ENCODE measurements at places on chromosomes 5 and 9.

GRCh38 chr9:22228542-22228941 is 218.1 kb upstream of the DMRTA1 start:
- DNase-seq, result peak; percentile 45

DNA sequence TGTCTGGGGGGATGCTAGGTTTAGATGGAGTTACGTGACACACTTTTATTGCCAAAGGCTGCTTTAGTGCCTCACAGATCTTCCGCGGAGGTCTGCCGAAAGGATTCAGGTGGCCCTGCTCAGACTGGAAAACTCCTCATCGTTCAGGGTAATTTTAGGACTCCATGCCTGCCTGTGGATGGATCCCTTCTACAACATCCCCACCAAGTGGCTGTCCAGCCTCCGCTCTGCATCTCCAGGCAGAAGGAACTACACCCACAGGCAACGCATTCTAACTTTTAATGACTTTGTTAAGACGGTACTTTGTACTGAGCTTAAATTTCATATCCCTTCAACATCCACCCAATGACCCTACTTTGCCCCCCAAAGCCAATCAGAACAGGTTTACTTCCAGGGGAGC is 29.4 kb downstream of the ATPSCKMT start:
- no peak for DNase-seq

DNA sequence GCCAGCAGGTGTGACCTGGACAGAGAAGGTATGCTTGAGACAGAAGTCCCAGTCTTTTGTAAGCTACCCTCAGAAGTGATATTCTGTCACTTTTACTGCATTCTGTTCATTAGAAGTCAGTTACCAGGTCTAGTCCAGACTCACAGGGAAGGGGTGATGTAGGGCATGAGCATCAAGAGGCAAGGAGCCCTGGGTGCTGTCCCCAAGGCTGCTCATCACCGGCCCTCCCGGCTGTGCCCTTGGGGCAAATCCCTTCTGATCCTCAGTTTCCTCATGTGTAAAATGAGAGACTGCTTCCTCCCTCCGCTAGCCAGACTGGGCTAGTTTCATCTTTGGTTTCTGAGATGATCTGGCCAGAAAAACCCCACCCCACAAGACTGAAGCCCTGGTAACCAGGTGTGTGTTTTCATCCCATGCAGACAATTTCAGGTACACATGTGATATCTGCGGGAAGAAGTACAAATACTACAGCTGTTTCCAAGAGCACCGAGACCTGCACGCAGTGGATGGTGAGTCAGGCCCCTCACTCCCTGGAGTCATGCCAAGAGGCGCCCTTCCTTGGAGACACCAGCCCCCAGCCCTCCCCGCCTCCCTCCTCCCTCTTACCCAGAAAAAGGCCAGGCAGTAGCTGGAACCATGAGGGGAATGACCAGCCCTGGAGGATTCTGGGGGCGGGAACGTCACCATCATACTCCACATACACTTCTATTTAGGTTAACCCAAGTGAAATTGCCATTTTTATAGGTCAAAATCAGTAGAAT is 71.0 kb downstream of the AMBP start:
- no peak for DNase-seq

DNA sequence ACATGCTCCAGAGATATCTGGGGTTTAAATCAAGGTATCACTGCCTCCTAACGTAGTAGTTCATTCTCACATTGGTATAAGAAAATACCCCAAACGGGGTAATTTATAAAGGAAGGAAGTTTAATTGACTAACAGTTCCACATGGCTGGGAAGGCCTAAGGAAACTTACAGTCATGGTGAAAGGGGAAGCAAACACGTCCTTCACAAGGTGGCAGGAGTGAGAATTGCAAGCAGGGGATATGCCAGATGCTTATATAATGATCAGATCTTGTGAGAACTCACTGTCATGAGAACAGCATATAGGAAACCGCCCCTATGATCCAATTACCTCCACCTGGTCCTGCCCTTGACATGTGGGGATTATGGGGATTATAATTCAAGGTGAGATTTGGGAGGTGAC is 1280.2 kb upstream of the C9orf72 start:
- DNase-seq, result peak; percentile 5

DNA sequence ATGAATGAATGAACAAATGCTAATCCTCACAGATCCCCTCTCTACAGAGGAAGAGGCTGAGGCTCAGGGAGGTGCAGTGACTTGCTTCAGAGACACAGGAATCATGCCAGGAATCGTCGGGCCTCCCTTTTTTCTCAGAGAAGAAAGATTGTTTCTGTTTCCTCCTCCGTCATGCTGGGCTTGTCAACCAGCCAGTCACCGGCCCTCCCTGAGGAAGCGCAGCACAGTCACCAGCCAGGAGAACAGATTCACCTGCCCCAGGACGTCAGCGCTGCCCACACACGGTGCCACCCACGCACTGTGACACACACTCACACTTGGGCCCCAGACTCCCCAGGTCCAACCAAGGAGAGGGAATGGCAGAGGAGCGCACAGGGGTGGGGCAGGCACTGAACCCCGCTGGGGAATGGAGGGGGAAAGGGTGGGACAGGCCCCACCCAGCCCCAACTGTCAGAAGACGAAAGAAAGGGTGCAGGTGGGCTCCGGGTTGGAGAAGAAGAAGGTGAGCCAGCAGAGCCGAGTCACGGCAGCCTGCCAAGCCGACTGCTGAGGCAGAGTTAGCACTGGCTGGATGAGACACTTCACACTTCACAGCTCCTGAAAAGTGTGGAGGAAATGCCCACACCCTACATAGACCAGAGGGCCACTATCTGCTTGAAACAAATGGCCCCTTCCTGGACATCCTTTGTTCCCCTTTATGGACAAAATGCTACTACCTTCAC is 13.8 kb upstream of the ERGIC1 start:
- no peak for DNase-seq

- no peak for DNase-seq
Measured at GRCh38 chr9:20557890-20558565, 64.3 kb downstream of the MLLT3 start.

- DNase-seq, result no peak
Measured at GRCh38 chr9:82332018-82332773, 343.6 kb downstream of the SPATA31D1 start.

- no peak for DNase-seq
Measured at GRCh38 chr5:37792975-37793631, 46.7 kb downstream of the GDNF start.

GRCh38 chr9:6924988-6925563 is 167.3 kb downstream of the KDM4C start:
- no peak for DNase-seq

DNA sequence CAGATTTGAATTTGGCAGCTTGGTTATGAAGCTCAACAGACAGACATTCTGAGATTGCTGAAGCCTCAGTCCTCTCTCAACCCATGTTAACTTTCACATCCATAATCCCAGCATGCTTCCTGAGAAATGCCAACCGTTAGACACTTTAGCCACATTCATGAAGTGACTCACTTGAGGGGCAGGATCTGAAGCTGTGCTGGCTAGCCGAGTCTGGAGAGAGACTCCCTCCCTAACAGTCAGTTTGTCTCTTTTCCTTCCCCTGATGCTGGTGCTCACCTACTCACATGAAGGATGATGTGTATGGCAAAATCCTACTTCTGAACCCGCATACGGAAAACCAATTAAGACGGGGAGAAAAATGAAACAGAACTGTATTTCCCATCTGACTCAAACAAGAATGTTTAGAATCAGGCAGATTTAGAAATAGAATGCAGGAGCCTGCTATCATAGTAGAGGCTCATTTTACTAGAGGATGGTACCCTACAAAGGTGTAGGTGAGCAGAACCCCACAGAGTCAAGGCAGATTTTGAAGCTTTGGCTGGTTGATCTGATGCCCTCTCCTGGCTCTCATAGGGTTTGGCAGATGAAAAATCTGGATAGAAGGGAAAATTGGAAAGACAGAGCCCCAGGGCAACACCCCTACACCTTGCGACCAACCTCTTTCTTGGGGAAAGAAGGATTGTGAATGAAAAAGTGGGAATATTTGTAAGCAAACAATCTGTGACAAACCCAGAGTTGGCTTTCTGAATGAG is 150.9 kb upstream of the LHFPL2 start:
- DNase-seq, result no peak

DNA sequence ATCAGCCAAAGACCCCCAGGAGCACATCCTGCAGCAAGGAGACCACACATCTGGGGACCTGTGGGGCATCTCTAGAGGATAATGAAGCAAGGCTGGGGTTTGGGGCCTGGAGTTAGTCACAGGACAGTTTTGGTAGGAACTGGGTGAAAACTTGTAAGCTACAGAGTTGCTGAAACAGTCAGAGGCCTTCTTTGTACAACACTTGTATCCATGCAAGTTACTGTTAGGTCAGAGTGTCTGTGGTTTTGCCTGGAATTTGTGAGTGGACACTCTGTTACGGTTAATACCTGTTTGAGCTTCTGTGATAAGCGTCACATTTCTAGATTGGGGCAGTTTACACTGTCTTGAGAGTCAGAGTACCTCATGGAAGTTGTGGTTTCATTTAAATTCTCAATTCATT is 22.6 kb upstream of the ASPN start:
- DNase-seq, result no peak

- DNase-seq, result no peak
Measured at GRCh38 chr5:107618242-107618641, 52.5 kb downstream of the EFNA5 start.

GRCh38 chr5:169545762-169546161 is 37.8 kb upstream of the SPDL1 start:
- no peak for DNase-seq

- no peak for DNase-seq
Measured at GRCh38 chr5:92206681-92207080, 823.6 kb upstream of the ARRDC3 start.

GRCh38 chr5:131279204-131279603 is 15.4 kb downstream of the CDC42SE2 start:
- no peak for DNase-seq

DNA sequence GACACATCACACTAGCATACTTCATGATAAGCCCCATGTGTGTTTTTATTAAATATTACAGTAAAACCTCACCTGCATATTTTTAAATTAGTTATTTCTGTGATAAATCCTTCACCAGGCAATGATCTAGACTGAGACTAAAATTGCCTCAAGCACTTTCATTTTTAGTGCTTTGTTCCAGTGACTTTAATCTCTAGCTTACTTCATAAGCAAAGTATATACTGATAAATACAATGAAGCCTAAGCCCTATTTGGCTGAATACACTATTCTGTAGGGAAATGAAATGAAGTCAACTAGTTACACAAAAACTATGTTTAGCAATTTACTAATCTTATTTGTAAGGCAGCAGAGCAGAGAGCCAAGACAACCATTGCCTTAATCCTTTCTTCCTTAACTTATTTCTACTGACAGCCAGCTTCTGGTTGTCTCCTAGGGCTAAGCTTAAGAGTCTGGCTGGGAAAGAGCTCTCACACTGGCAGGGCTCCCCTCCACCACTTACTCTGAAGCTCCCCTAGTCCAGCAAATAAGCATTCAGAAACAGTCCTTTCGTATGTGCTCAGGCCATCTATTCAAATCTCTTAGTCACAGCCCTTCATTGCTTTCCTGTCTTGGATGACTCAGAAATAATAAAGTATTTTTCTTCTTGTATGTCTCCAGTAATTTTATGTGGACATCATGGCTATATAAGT is 31.4 kb upstream of the MTAP start:
- no peak for DNase-seq

- no peak for DNase-seq
Measured at GRCh38 chr9:73531658-73532057, 380.0 kb downstream of the ANXA1 start.

- DNase-seq, result no peak
Measured at GRCh38 chr5:146273109-146273508, 65.5 kb upstream of the POU4F3 start.

- DNase-seq, result no peak
Measured at GRCh38 chr9:128556926-128557634, 4.7 kb downstream of the SPTAN1 start.

DNA sequence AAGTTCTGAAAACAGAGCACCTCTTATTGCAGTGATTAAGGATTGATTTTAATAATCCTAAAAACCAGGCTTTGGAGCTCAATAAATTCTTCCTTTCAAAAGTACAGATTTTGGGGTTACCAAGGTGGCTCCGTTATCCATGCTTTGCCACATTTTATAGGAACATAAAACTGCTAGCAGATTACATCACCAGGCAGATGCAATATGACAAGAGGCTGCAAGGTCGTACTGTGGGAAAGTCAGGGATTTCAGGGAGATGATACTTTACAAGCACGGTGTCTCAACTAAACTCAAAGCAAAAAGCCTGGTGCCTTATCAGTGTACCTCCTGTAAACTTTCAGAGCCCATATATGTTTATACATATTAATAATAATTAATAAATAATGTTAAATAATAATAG is 28.6 kb downstream of the ADAMTSL1 start:
- no peak for DNase-seq

- DNase-seq, result no peak
Measured at GRCh38 chr5:177198738-177199137, 65.2 kb downstream of the NSD1 start.

DNA sequence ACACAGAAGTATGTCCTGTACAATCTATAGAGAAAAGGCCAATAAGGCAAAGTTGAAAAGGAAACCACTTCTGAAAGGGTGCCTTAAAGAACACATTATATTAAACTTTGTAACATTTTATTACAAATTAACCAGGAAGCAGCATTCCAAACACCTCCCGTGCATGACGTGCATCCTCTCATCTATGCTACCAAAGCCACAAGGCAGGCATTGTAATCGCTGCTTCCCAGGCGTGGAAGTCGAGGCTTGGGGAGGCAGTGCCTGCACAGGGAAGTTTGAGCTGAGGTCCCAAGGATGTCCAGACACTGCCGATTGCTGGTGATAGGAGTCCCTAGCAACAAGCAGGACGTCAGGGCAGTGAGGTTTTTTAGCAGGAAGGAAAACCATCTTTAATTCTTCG is 44.3 kb upstream of the BARHL1 start:
- no peak for DNase-seq

GRCh38 chr5:175713930-175714329 is 56.1 kb downstream of the HRH2 start:
- DNase-seq, result no peak

- no peak for DNase-seq
Measured at GRCh38 chr9:72187121-72187695, 38.0 kb downstream of the GDA start.

- peak; percentile 83 for DNase-seq
Measured at GRCh38 chr5:142821733-142822487, 51.7 kb downstream of the ARHGAP26 start.

DNA sequence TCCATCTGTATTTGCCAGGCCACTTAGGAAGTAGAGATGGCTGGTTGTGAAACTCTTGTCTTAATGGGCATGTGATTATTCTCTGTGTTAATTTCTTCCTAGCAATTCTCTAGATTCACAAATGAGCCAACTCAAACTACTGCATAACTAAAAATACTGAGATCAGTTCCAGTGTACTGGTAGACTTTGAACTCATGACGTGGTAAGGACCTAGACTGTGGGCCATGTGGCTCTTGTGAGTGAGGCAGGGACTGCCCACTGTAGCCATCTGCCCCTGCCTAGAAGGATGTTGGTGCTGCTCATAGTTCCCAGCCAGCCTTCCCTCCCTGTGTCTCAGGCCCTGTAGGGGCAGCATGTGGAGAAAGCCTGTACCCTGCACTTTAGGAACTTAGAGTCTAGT is 47.4 kb downstream of the CYSTM1 start:
- DNase-seq, result no peak

GRCh38 chr5:172952034-172952511 is 7.2 kb upstream of the RPL26L1 start:
- DNase-seq, result no peak

GRCh38 chr9:107540164-107540561 is 50.6 kb upstream of the KLF4 start:
- DNase-seq, result no peak
